ENCODE measurements at places on chromosomes 7 and 10.

- no peak for DNase-seq
These were observed 72.7 kb downstream of the LHPP start for GRCh38 chr10:124534231-124534798.

- DNase-seq: no peak
These were observed 12.2 kb upstream of the PDK4 start for GRCh38 chr7:95608359-95609173.

- DNase-seq: no peak
These were observed 61.1 kb upstream of the DDC start for GRCh38 chr7:50626286-50626685.

DNA sequence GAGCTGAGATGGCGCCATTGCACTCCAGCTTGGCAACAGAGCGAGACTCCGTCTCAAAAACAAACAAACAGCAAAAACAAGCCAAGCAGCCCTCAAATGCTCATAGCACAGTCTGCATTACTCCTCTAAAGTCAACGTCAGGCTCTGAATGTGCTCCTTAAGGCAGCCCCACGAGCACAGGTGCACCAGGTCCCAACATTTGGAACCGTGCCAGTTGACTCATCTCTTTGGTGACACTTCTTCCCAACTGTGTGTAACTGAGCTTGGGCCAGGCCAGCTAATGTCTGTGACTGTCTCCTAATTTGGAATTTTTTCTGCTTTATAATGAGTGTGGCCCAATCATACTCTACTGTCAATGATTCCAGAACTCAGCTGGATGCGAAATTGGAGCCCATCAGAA is 66.3 kb upstream of the EFCAB10 start:
- no peak for DNase-seq

GRCh38 chr7:112361154-112361553 is 89.1 kb upstream of the IFRD1 start:
- no peak for DNase-seq

GRCh38 chr10:1289591-1289990 is 233.4 kb downstream of the WDR37 start:
- no peak for DNase-seq

- DNase-seq: no peak
These were observed 49.0 kb upstream of the LYZL1 start for GRCh38 chr10:29239569-29240472.

DNA sequence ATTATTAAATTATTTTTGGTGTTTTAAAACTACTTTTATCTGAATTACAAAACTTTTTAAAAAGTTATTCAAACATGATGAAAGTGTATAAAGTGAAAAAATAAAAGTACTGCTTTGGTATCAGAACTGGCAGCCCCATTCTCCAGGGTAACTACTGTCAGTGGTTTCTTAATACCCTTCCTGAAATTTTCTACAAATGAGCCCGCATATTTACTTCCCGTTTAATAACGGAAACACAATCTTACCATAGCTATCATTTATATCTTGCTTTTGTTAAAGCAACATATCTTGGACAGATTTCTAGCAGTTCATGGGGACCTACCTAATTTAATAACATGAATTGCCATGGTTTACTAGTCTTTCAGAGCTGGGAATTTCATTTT is 249.9 kb downstream of the RNLS start:
- no peak for DNase-seq
